ENCODE measurements at places on chromosomes 12 and 14.
A peak's percentile ranks its signal among the peaks of the same experiment; 100 is the strongest.

DNA sequence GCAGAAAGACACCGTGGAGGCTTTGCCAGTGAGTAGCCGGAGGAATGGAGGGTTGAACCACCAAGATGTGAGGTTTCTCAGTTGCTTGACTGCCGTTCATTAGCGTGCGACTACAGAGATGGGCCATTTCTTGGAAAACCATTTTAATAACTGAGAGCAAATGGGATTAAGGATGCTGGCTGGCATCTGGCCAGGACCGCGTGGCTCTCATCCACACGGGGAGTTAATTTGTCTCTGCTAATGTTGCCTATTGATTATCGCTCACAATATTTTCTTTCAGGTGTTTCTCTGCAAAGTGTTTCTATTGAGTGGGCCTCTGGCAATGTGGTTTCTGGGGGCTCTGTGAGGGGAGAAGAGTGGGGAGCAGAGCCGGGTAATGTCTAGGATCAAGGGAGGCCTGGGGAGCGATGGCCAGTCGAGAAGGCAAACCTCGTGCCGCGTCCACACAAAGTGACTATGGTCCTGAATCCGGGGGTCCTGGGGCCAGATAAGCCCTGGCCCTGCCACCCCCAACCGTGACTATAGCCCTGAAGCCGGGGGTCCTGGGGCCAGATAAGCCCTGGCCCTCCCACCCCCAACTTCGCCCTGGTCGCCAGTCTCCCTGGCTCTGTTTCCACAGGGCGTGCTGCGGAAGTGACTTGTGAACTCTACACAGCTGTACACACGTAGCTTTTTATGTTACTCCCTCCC is 110.6 kb downstream of the PRMT8 start:
- no peak for DNase-seq

- DNase-seq, result no peak
These were observed 26.5 kb downstream of the PALS1 start for GRCh38 chr14:67267576-67268328.

DNA sequence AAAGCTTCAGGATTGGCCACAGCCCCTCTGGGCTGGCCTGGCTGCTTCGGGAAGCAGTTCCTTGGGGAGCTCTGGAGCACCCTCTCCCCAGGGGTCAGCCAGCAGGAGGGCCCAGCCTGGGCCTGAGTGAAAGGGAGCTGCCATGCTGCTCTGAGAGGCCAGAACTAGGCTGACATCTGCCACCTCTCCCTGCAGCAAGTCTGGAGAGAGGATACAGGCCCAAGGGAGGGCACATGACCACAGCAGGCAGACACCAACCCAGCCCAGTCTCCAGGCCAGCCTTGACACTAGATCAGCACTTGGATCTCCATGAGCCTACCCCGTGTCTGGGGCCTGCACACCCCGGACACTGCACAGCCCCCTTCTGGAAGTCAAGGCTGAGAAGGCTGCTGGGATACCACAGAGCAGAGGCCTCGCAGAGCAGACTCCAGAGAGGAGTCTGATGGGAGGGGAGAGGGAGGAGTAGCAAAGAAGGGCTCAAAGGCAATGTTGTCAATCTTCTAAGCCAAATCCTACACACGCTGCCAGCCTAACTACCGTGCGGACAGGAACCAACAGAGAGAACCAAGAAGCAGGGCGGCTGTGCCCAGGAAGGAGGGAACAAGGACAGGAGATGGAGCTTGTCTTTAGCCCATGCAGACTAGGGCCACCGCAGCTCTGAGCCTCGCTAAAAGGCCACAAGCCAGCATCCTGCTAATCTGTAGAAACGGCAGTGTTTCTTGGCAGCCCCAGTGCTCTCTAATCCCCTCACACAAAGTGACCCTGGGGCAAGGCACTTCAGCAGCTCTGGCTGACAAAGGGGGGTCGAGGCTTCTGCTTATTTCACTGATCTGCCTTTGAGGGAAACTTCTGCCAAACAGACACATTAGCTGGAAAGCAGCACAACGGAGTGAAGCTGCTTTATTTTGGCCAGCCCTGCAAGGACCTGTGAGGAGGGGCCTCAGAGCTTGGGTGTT is 12.9 kb downstream of the COL2A1 start:
- no peak for DNase-seq

- DNase-seq, result no peak
These were observed 158.4 kb downstream of the KLHL28 start for GRCh38 chr14:44803239-44803905.

DNA sequence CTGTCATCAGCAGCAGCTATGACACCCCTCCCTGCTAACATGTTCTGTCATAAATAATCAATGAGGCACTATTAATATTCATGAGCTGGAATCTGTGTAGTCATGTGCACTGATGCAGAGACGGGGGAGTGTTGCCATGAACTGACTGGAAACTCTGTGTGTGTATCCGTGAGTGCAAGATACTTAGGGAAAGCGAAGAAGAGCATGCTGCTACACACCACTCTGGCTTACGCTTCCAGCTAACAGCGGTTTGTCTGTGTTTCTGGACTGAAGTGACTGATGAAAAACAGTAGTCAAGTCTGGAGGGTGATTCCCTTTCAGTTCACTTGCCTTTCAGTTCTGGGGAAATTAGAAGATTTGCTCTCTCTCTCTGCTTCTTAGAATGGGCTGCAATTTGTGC is 249.4 kb downstream of the PDZRN4 start:
- no peak for DNase-seq

- DNase-seq, result no peak
These were observed 111.2 kb downstream of the KICS2 start for GRCh38 chr12:64110864-64111263.

DNA sequence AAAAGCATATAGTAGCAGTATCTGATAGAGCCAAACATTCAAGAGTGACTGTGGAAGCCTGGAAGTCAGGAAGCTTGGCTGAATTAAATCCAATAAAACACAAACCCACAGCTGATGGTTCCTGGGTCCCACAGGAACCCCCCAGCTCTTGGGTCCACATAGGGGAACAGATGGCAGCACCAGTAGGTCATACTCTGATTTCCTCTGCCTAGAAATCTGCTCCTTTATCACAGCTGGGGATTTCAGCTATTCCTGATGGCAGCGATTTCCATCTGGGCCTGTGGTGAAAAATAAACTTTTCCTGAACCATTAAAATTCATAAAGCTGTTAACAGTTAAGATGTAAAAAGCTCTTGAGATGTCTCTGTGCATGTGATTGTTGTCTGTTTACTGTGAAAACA is 202.0 kb upstream of the FRMD6 start:
- DNase-seq, result no peak

GRCh38 chr14:30861200-30861599 is 13.2 kb upstream of the COCH start:
- DNase-seq, result no peak

GRCh38 chr14:88049936-88050335 is 45.0 kb downstream of the GPR65 start:
- no peak for DNase-seq

- peak; percentile 97 for DNase-seq
These were observed 13.2 kb upstream of the TIGAR start for GRCh38 chr12:4307593-4308333.

- no peak for DNase-seq
These were observed 3.1 kb downstream of the SMOC1 start for GRCh38 chr14:69882116-69882864.

- DNase-seq, result no peak
These were observed 461.3 kb downstream of the BCAT1 start for GRCh38 chr12:24487606-24488005.

GRCh38 chr12:49502590-49502989 is 36.2 kb upstream of the KCNH3 start:
- no peak for DNase-seq

DNA sequence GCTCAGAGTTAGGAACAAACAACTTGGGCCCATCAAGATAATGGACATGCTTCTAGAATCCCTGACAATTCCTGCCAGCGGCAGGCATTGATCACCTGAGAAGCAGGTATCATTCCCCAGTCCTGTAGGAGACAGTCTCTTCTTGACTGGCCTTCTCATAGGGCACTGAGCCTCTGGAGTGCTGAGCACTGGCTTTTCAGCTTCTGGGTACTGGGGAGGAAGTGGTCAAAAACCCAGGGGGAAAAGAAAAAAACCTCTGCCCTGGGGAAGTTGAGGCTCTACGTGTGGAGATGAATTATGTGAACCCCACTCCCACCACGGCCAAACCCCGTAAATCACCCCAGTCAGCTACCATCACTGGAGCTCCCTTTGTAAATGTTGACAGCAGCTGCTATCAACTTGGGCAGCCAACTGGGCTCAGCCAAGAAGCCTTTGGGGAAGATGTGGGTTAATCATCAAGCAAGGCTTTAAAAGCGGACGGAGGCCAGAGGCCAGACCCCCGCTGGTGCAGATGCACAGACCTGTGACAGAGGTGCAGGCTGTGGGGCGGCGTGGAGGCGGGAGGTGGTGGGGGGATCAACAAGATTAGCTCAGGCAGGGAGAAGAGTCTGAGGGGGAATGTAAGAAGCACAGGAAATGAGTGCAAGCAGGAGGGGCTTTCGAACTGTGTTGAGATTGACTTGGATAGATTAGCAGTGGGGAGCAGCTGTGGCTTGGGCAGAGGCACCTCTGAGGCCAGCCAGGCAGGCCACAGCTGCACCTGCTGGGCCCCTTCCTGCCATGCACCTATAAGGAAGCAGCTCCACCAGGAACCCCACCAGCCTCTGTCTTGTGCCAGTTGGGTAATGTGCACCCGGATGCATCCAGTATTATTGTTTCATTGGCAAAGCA is 105.4 kb upstream of the HIF1A start:
- DNase-seq, result no peak

DNA sequence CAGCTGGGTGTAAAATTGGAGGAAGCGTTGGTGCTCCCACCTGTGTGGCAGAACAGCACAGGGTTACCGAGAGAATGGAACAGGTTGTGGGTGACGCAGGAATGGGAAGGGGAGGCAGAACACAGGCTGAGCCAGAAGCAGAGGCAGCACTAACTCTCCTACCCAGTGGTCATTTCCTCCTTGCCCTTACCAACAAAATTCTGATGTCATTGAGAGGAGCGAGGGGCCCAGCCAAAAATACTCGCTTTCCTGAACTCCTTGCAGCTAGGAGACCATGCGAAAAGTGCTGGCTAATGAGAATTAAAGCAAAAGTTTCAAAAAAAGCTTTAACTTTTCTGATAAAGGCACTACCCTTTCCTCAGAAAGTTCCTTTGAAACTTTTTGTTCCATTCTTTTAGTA is 54.4 kb upstream of the HMGA2 start:
- no peak for DNase-seq

DNA sequence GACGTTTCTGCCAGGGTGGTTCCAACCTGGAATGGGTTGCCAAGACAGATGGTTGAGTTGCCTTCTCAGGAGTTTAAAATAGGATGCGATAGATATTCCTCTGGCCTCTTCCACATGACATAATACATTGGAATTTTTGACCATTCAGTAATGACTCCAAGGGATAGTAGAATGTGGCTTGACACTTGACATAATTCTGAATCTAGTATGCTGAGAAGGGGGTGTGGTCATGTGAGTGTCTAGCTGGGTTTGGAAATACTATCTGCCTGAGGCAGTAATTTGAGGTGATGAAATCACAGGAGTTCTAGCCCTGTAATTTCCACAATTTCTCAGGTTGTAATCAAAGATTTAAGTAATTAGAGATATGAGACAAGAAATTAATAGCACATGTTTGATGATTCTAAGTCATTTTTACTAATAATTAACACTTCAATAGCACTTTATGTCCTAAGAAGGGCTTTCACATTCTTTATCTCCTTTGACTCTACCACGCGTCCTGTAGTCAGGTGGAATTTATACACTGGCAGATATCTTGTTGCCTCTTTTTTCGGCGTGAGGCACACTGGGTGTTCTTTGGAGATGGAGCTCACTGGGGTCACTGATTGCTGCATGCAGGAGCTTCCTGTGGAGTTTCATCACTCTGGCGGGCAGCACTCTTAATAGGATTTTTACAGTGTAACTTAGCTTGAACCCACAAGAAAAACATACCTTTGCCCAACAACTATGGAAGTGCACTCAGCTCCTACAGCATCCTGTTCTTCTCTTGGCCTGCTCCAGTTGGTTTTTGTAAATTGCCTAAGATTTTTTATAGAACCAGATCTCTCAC is 3.2 kb upstream of the AMIGO2 start:
- no peak for DNase-seq

DNA sequence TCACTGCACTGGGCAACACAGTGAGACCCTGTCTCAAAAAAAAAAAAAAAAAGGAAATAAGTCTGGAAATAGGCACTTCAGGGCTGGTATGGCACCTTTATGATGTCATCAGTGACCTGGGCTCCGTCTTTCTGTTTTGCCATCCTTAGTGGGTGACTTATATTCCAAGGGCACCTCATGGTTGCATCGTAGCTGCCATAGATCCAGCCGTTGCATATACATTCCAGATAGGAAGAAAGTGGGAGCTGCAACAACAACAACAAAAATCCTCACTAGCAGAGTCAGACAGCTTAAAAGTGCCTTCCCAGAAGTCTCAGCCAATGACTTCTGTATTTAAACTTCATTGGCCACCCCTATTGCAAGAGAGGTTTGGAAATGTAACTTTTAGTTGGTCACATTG is 26.4 kb downstream of the MYL2 start:
- DNase-seq, result no peak

DNA sequence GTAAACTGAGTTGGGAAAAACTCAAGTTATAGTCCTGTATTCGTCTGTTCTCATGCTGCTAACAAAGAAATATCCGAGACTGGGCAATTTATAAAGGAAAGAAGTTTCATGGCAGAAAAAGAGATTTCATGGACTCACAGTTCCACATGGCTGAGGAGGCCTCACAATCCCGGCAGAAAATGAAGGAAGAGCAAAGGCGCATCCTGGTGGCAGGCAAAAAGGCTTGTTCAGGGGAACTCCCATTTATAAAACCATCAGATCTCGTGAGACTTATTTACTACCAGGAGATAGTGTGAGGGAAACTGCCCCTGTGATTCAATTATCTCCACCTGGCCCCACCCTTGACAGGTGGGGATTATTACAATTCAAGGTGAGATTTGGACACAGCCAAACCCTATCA is 292.6 kb upstream of the SYT1 start:
- no peak for DNase-seq

DNA sequence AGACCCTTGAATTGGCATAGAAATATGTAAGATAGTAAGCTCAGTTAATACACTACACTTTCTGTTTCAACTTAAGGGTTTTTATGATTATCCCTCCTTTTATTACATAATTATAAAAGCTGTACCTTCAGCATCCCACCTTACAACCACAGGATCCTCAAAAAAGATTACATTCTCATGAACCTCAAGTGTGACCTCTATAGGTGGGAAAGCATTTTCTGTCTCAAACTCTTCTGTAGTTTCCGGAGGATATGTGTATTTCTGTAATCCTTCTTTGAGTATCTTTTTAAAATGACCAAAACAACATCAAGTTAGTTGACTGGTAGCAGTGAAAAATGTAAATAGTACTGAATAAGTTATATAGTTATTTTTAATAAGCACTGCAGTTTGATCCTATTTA is 75.9 kb downstream of the DNAI7 start:
- no peak for DNase-seq

GRCh38 chr12:130879212-130879686 is 7.4 kb downstream of the RAN start:
- no peak for DNase-seq

DNA sequence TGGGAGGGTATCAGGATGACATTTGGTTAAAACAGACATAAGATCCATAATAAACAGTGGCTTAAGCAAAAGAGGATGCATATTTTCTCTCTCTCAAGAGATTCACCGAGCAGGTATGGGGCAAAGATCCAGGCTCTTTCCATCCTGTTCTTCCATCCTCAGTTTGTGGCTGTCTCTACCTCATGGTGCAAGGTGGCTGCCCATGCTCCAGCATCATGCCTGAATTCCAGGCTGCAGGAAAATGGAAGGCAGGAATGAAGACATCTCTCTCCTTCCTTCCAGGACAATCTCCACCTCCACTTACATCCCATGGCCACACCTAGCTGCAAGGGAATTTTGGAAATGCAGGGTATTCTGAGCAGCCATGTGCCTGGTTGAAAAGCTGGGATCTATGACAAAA is 136.0 kb downstream of the GLT1D1 start:
- no peak for DNase-seq

- DNase-seq, result no peak
These were observed 20.1 kb upstream of the AKAP5 start for GRCh38 chr14:64444984-64445845.

All from RWPE2 (cell line).